ENCODE measurements at places on chromosomes 16 and 17. TPM values are rescaled to one million over a fixed set of nuclear protein-coding genes. Genes with fewer than 3 reads are reported as not detected.

P2RX5 gene
- 30.0 TPM for total RNA-seq

KRTAP2-3 gene
- total RNA-seq: not detected

TPSD1 gene
- total RNA-seq: not detected

SF3B3 gene
- total RNA-seq: 195 TPM

GNPTG gene
- total RNA-seq: 43.0 TPM

QPRT gene
- total RNA-seq: 0.90 TPM

SHBG gene
- total RNA-seq: not detected

CCL17 gene
- not detected for total RNA-seq

SLC5A11 gene
- total RNA-seq: 0.76 TPM

CHTF18 gene
- total RNA-seq: 74.8 TPM

RHBDF1 gene
- 1.6 TPM for total RNA-seq

ZDHHC1 gene
- total RNA-seq: 0.38 TPM

Measured in naive thymus-derived CD4-positive, alpha-beta T cell (primary cell).